ENCODE measurements at places on chromosomes 5 and 9.
A peak's percentile ranks its signal among the peaks of the same experiment; 100 is the strongest.

- no peak for DNase-seq
These were observed 10.6 kb downstream of the ERP44 start for GRCh38 chr9:100088202-100088601.

DNA sequence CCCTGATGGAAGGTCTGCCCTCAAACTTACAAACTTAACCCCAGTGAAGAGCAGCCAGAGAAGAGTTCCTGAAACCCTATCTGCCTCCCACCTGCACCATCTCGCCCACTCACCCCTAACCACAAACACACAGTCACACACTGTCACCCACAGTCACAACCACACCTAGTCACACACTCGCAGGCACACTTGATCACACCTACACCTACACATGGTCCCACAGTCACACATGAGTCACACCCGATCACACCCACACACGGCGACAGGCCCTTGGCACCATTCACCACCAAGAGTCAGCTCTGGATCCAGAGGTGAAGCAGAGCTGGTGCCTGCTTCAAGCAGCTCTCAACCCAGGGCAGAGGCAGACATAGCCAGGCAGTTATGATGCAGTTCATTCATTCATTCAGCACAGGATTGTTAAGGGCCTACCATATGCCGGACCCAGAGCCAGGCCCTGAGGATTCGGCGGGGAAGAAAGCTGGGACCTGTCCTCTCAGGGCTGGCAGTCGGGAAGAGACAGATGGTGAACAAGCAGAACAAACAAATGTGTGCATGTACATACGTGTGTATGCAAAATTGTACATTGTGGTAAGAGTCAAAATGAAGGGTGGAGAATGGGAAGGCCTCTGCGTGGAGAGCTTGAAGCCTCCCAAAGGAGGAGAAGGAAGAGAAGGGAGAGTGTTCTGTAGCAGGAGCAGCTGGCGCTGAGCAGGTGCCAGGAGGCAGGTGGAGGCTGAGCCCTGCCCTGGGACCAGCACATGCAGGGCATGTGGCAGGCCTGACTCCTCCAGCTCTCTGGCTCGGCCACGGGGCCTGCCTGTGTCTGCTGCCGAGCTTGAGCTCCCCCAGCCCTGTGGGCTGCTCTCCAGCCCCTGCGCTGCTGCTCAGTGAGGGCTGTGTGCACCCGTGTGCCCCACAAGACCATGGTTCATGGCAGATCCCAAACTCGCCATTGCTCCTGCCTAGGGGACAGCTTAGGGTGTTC, 6.4 kb downstream of the TSPAN17 start:
- no peak for DNase-seq

DNA sequence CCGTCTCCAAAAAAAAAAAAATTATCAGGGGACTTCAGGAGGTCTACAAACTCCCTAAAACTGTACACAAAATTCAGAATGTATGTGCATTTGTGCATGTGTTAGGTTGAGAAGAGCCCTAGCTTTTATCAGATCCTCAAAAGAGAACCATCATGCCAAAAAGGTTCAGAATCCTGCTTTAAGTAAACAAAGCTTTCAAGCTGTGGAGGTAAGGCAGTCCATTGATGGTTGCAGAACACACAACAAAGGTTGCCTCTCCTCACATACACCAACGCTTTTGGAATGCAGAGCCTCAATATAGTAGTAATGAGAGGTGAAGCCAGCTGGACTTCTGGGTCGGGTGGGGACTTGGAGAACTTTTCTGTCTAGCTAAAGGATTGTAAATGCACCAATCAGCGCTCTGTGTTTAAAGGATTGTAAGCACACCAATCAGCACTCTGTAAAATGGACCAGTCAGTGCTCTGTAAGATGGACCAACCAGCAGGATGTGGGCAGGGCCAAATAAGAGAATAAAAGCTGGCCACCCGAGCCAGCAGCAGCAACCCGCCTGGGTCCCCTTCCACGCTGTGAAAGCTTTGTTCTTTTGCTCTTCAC, 57.9 kb upstream of the RNF38 start:
- DNase-seq: no peak

- no peak for DNase-seq
These were observed 282.0 kb downstream of the SPOCK1 start for GRCh38 chr5:137216976-137217598.

GRCh38 chr5:55146543-55147151, 13.3 kb upstream of the GPX8 start:
- DNase-seq: peak; percentile 74

DNA sequence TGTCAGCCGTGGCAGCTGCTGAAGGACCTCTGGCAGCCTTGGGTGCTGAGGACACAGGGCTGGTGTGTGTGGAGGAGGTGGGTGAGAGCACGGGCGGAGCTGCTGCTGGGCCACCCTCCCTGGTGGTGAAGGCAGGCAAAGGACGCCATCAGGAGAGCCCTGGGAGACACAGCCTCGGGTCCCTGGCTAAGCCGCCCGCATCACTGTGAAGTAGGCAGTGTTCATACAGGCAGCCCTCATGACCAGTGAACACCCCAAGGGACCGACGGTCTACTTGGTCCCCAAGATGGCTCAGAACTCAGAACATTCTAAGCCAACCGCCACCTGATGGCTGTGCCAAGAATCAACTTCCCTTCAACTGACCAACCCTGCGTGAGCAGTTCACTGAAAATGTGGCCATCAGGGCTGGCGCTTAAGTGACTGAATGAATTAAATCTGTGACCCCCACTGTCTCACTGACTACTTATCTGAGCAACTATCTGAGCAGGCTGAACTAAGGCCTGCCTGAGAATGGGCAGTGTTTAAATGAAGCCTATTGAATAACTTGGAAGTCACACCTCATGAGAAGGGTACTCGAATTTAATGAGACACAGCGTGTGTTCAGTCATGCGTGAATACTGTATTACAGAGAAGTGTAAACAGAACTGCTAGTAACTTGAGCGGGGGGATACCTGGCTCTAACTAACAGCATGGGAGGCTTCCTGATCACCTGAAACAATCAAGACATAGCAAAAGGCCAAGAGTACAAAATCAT, 54.7 kb upstream of the SIMC1 start:
- DNase-seq: no peak

DNA sequence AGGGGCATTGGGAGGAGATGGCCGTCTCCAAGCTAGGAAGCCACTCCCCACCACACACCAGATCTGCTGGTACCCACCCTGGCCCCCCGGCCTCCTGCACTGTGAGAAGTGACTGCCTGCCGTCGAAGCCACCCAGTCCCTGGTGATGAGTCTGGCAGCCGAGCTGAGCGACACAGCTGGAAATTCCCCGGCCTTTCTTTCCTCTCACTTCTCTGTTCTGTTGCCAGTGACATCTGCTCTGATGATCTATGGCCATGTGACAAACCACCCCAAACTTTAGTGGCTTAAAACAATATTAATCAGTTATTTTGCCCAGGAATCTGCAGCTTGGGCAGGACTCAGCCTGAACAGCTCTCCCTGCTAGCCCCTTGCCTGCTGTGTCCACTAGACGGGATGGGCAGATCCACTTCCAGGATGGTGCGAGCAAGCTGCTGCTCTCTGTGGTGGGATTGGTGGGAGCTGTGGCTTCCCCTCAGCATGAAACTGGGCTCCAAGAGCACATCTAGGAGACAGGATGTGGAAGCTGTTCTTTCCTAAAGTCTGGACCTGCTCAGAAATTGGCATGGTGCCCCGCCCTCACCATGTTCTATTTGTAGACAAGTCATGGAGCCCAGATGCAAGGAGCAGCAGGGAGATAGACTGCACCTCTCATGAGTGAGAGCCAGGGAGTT, 211.2 kb downstream of the GADD45G start:
- no peak for DNase-seq

DNA sequence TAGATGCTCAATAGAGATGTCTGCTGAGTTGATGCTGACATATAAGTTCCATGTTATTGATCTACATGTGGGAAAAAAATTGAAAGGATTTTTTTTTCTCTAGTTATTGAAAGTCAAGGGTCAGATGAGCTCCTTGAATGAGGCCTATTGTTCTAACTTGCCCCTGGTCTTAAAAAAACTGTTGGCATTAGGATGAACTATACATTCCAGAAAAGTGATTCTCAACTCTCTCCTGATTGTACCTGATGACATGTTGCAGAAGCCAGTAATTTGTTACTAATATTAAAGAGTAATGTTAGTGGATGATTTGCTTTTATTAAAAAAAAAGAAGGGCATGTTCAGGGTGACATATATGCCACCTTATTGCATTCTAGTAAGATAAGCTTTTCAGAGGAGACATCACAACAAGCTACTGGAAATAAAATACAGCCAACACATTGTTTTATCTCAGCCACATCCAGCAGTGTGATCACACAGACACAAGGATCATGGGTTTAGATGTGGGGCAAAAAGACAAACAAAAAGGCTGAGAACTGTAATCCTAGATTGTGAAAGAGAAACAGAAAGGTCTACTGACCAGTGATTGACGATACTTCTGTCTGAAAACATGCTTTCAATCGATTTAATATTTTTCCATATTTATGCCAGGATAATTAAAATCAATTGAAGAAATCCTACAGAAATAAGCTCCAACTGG, 1314.1 kb upstream of the C9orf72 start:
- DNase-seq: no peak

DNA sequence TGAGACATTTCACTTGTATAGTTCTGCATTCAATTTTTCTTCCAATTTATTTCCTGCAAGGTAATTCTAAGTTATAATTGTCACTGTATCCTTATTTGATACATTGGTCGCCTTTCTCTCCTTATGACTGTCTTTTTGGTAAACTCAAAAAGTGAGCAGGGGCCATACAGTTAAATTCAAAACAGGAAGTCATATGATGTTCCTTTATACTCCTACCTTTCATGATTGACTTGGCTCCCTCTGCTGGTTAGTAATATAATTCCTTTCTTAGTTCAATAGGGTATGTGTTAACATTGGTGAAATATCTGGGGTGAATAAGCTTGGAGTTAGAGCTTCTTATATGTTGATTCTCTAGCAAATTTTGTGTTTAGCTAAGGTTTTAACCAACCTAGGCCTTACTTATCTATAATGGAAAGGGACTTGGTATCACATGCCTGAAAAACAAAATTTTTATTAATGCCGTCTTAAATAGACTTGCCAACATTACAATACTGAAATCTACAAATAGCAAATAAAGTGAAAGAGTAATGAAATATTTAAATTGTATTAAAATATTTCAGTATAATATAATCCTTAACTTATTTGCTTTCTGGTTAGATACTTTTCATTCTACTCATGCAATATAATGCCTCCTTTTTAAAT, 6.0 kb upstream of the NIPBL start:
- no peak for DNase-seq

DNA sequence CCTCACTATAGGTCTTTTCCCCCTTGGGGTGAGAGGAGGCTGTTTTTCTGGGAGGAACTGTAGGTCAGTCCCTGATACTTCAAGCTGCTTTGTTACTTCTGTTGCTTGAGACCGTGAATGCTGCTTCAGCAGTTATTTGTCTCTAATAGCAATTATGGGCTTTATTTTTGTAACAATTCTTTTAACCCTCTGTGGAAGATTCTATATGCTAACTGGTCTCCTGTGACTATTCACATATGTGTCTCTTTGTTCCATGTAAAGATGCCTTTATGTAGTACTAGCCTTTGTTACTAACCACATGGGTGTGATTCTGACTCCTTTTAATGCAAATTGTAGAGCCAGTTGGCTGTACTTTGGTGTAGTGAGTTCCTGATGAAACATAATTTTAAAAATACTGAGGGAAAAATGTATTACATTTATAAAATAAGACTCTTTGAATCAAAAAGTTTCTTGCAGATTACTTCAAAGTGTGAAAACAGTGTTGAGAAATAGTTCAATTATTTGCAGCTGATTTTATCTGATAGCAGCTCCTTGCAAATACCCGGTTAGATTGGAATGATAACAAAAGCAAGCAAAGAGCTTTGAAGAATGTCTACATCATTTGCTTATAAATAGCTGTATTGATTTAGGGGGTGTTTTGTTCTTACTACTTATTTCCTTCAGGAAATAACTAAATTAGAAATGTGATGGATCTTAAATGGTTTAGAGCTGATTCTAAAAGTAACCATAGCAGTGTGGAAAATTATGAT, 46.6 kb downstream of the ANGPTL2 start:
- no peak for DNase-seq

DNA sequence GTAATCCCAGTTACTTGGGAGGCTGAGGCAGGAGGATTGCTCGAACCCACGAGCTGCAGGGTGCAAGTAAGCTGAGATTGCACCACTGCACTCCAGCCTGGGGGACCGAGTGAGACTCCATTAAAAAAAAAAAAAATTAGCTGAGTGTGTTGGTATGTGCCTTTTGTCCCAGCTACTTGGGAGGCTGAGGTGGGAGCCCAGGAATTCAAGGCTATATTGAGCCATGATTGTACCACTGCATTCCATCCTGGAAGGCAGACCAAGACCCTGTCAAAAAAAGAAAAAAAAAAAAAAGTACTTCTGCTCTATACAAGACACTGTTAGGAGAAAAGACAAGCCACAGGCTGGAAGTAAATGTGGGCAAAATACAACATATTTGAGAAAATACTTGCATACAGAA, 68.5 kb upstream of the FBXW11 start:
- no peak for DNase-seq

DNA sequence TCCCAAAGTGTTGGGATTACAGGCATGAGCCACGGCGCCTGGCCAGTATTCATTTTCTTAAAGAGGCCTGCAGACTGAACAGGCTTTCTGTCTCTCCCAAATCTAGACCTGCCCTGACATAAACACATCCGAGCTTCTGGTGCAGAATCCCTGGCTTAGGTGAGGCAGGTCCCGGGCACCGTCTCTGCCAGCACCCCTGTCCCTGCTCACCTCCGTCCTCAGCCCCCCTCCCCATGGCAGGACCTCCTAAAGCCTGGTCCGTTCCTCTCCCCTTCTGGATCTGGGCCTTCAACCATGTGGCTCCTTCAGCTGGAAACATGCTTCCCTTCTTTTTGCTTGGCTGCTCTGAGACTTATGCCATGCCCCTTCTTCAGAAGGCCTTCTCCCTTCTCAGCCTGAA, 22.7 kb upstream of the RXRA start:
- DNase-seq: peak; percentile 41

GRCh38 chr5:103128202-103128601, 8.1 kb downstream of the PPIP5K2 start:
- DNase-seq: no peak

DNA sequence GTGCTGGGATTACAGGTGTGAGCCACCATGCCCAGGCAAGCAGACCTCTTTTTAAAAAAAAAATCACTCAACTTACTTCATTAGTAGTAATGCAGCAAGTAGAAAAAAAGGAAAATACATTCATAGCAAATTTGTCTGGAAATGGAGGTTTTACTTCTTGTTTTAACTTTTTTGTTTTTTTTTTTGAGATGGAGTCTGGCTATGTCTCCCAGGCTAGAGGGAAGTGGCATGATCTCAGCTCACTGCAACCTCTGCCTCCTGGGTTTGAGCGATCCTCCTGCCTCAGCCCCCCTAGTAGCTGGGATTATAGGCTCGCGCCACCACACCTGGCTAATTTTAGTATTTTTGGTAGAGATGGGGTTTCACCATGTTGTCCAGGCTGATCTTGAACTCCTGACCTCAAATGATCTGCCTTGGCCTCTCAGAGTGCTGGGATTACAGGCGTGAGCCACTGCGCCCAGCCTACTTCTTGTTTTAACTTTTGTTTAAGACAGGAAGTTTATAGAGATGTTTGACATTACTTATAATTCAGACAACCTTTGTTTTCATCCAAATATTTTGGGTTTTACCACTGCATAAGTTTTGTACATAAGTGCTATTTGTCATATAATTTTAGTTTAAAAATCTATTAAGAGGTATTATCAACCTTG, 26.5 kb downstream of the UBE2R2 start:
- DNase-seq: no peak
